ENCODE measurements at places on chromosomes 4 and X. TPM values are rescaled to one million over a fixed set of nuclear protein-coding genes. Genes with fewer than 3 reads are reported as not detected.

The NDST3 gene
- 0.26 TPM for total RNA-seq

The PDLIM3 gene
- total RNA-seq: 15.9 TPM

The RAB9B gene
- not detected for total RNA-seq

The IL2RG gene
- not detected for total RNA-seq

The GAGE12F gene
- not detected for total RNA-seq

The HDAC8 gene
- total RNA-seq: 23.5 TPM

The NDUFB11 gene
- 94.2 TPM for total RNA-seq

The PDK3 gene
- 7.2 TPM for total RNA-seq

The DGKK gene
- total RNA-seq: not detected

The SSX4 gene
- not detected for total RNA-seq

The SEPTIN6 gene
- total RNA-seq: 24.0 TPM

The ARX gene
- total RNA-seq: not detected

The LONRF3 gene
- total RNA-seq: 1.2 TPM

The F11 gene
- total RNA-seq: not detected

Data from epithelial cell of alveolus of lung (primary cell).